ENCODE measurements at places on chromosomes 5 and 9.
A peak's percentile ranks its signal among the peaks of the same experiment; 100 is the strongest.

GRCh38 chr5:26486631-26487030 lies 551.8 kb downstream of the CDH9 start:
- no peak for DNase-seq

GRCh38 chr5:125011014-125011413 lies 264.6 kb upstream of the ZNF608 start:
- DNase-seq: no peak

- no peak for DNase-seq
Observed at GRCh38 chr5:168219515-168220410, 71.7 kb upstream of the WWC1 start.

DNA sequence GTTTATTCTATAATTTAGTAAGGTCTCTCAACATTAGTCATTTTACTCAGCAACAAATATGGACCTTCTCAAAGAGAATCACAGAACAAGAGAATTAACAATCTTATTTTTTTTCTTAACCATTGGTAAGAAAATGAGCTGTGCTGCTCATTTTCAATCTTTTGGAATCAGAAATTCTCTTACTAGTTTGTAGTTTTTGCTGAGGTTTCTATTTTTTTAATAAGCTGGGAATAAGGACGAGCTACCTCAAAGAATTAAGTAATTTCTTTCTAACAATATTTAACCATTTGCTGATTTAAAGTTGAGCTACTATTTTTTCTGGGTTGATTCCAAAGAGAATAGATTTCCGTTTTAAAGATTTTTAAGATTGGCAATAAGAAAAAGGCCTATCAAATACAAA lies 44.2 kb downstream of the PLGRKT start:
- DNase-seq: no peak

GRCh38 chr5:180330810-180331646 lies 22.1 kb downstream of the GFPT2 start:
- DNase-seq: no peak

- DNase-seq: no peak
Observed at GRCh38 chr5:34660444-34660843, 4.3 kb downstream of the RAI14 start.

- DNase-seq: no peak
Observed at GRCh38 chr9:68730570-68731235, 25.7 kb downstream of the PIP5K1B start.

DNA sequence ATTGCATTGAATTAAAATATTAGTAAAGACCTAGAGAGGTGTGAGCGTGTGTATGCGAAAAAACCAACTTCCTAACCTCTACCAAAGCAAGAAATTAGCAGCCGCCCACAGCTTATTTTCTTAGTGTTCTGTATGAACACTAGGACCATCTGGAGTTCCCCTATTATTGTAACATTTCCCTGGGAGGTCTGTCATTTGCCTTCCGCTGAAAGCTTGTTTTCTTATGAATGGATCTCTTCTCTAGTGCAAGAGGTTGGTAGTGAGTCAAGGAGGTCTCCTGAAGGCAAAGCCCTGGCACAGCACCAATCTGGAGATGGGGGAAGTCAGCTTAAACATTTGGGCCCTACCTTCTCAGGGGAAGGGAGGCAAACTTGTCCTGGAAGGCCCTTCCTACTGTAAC lies 10.8 kb downstream of the TNFSF8 start:
- no peak for DNase-seq

DNA sequence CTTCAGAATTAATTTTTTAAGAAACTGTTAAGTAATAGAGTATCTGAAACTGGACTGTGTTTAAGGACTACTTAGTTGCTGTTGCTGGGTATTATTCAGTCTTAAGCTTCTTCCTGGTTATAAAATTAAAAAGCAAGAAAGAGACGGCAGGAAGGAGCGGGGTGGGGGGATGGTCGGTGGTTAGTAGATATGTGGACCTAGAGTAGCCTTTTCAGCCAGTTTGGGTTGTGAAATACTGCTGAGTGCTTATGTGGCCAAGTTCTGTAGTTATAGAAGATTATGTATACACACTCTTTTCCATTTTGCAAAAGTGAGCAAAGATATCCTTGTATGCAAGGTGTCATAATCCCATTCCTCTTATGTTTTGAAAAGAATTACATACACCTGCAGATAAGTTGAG lies 28.5 kb downstream of the TRIO start:
- DNase-seq: no peak

DNA sequence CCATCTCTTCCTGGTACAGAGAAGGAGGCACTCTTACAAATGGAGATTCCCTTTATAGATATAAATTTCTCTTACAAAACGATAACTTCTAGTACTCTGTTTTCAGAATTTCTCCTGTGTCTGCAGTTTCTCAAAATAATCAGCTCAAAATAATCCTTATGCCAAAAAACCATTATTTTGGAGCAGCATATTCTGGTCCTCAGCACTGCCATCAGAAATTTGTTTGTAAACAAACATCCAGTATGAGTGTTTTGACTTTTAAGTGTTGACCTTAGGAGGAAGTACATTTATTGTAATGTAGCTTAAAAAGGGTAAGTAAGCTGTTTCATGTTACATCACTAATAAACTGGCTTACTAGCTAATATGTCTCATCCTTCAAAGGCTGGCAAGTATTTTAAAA lies 52.8 kb upstream of the SNAPC3 start:
- DNase-seq: no peak

DNA sequence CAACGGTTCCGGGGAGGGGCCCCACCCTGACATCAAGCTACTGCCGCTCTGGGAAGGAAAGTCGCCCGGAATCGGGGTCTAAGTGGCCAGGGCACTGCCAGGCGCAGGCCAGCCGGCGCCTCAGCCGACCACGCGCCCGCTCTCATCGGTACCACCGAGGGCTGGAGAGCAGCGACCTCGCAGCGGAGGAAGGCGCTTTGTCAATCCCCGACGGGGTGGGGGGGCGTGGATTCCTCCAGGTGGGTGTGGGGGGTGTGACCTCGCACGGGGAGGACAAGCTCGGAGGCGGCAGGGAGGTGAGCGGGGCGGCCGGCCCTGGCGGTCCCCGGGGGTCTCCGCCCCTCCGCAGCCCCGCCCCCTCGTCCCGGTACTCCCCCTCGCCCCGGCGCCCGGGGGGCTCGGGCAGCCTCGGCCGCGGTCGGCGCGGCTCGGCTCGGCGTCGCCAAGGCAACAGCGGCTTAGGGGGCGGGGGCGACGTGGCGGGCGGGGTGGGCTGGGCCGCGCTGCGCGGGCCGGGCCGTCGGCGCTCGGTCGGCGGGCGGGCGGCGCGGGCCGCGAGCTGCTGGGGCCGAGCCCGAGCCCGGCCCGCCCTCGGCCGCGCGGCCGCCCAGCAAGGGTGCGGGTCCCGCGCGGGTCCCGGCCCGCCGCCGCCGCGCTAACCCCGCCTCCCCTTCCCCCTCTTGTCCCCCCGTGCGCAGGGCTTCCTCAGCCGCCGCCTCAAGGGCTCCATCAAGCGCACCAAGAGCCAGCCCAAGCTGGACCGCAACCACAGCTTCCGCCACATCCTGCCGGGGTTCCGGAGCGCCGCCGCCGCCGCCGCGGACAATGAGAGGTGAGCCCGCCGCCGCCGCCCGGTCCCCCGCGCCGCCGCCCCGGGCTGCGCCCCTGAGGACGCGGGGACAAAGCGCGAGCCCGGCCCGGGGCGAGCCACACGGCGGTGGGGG lies 47.5 kb downstream of the DAB2IP start:
- peak; percentile 49 for DNase-seq

DNA sequence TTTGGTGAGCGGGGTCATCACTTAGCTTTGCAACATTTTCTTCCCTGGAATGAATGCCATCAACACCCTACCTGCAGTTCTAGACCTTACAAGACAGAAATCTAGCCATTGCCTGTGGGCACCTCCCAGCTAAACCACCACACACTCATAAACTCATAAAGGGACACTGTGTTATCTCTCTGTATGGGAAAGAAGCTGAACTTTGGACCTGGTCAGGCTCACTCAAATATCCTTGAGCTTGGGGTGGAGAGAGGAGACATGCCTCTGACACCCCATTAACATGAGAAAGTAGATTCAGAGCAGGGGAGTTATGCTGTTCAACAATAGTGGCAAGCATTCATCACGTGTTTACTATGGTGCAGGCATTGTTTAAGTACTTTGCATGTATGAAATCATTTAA lies 205.6 kb downstream of the ZNF462 start:
- no peak for DNase-seq

DNA sequence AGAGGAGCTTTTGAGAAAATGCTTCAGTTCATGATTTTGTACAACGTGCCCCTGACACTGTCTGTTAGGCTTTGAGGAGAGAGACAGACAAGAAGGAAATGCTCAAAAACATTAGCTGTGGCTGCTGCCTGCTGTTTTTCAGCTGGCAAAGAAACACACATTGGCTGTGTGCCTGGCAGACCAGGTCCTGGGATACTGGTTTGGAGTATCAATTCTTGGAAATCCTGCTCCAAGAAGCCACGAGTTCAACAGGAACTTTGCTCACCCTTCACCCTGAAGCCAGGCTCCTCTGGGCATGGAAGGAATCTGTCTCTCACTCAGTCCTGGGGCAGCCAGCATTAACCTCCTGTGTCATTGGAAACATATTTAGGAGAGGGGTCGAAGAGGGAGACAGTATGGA lies 245.5 kb downstream of the AUH start:
- no peak for DNase-seq

- DNase-seq: no peak
Observed at GRCh38 chr5:1505506-1506241, 18.1 kb downstream of the LPCAT1 start.

- no peak for DNase-seq
Observed at GRCh38 chr5:141941307-141941706, 16.7 kb downstream of the PCDH12 start.

DNA sequence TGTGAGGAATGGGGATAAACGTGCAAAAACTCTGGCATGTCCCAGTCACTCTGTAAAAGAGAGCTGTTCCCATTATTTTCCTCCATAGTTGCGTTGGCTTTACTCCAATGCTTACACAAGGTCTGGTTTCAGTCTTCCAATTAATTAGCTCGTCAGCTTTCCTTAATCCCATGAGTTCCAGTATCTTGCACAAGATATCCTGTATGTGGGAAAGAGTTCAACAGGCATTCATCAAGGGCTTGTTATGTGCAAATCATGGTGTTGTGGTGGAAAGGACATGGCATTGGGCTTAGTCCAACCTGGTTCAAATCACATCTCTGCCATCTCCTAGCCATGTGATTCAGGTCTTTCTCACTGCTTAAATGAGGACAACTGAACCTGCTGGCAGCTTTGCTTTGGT lies 77.5 kb upstream of the PANK3 start:
- DNase-seq: no peak

- no peak for DNase-seq
Observed at GRCh38 chr5:161001604-161002003, 149.6 kb upstream of the ATP10B start.

DNA sequence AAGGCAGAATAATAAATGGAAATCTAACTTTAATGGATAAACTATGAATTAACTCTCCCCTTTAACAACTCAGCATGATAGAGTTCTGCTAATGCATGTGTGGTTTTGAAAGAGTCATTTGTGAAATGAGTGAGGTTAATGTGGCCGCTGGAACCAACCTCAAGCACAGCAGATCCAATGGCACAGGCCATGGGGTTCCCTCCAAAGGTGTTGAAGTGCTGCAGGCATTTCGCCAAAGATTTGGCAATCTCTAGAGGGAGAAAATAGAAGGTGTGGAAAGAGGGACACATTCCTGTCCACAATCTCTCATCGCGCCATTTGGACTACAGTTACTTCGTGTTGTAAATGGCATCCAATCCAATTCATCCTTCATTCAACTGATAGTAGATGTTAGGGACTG lies 35.0 kb downstream of the AGXT2 start:
- DNase-seq: no peak

DNA sequence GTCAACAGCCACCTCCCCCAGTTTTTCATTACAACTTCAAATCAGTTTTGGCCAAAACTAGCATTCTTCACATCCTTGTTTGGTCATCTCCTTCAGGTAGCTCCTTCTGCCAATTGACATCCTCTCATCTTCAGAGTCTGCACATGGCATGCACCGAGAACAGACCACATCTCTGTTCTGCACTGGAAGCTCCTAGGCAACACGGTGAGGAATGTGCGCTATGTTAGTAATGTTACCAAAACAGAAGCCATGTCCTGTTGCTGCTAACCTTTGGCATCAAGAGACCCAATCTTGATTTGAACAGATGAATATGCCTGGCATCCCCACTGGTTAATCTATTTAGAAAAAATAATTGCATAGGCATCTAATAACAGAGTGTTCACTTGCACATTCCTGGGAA lies 5.1 kb upstream of the HK3 start:
- DNase-seq: no peak

- no peak for DNase-seq
Observed at GRCh38 chr5:55415071-55415470, 107.3 kb downstream of the MTREX start.

DNA sequence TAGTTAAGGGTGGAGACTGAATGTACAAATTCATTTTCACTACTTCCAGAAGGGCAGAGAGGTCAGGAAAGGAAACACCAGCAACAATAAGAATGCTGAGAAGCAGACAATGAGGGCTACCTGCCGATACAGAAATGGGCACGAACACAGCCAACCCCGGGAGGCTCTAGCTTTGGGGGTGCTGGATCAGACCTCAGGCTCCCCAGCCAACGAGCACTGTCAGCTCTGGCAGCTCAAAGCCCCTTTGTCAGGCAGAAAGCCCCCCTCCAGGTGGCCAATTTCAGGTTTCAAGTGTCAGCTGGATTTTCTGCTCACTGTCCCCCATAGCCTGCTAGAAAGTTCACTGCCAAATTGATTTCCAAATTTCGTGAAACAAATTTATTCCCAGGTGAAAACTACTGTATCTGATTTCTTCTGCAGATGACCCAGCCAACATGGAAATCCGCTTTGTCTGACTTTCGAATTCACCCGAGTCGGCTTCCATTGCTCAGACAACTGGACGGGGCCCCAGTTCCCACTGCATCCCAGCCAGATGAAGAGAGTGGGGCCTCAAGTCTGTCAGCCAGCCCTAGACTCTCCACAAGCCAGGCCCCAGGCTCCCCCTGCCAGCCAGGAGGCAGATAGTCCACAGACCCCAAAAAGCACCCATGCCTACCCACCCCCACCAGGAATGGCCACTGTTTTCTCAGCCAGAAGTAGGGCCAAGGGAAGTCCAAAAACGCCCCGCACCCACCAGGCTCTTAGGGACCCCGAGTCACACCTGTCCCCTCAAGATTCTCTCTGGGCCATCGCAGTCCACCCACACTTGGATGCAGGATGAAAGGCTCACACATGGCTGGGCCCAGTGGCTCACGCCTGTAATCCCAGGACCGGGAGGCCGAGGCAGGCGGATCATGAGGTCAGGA lies 96.5 kb upstream of the PHYKPL start:
- DNase-seq: no peak

GRCh38 chr5:32339198-32339597 lies 26.5 kb upstream of the MTMR12 start:
- DNase-seq: no peak

- DNase-seq: no peak
Observed at GRCh38 chr5:116529615-116530014, 45.0 kb downstream of the SEMA6A start.
